Skeletal muscle cell (primary cell): ENCODE measurements at places on chromosomes 5 and 9.

DNA sequence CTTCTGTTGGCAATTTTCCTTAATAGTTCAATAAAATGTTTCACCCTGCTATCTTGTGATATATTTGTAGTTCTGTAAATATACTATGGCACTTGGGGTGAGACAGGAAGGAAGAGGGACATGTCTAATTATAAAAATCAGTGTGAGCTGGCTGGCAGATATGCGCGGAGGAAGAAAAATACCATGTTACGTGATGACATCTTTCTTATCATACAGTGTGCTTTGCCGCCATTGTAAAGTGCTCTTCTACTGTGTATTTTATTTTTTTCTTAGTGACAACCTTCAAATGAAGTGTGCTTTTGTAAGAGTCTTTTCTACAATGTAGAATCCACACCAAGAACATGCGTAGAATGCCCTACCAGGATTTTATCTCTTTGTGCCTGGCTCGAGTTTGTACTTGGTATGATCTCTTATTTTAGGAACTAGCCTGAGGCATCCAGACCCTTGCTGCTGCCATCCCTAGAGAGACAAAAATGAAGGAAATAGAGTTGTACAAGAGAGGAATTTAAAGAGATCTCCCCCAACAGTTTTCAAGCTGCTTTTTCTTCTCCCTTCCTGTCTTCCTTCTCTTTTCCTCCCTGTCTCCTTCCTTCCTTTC lies 46.7 kb upstream of the RIOK2 start:
- DNase-seq: no peak

- no peak for DNase-seq
Measured at GRCh38 chr9:121133104-121133816, 58.5 kb downstream of the CNTRL start.

DNA sequence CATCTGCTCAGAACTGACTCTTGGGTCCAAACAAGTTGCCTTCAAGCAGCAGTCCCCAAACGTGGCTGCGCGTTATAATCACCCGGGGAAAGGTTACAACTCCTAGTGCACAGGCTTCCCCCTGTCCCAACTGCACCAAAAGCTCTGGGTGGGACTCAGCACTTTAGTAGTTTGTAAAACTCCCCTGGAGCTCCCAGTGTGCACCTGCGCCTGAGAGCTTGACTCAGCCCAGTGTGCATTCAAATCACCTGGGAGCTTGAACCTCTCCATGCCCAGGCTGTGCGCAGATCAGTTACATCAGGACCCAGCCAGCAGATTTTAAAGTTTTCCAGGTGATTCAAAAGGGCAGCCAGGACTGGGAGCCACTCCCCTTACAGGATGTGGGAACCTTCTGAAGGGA lies 151.4 kb downstream of the COL23A1 start:
- no peak for DNase-seq

- DNase-seq: no peak
Measured at GRCh38 chr9:4547016-4547415, 56.7 kb downstream of the SLC1A1 start.

DNA sequence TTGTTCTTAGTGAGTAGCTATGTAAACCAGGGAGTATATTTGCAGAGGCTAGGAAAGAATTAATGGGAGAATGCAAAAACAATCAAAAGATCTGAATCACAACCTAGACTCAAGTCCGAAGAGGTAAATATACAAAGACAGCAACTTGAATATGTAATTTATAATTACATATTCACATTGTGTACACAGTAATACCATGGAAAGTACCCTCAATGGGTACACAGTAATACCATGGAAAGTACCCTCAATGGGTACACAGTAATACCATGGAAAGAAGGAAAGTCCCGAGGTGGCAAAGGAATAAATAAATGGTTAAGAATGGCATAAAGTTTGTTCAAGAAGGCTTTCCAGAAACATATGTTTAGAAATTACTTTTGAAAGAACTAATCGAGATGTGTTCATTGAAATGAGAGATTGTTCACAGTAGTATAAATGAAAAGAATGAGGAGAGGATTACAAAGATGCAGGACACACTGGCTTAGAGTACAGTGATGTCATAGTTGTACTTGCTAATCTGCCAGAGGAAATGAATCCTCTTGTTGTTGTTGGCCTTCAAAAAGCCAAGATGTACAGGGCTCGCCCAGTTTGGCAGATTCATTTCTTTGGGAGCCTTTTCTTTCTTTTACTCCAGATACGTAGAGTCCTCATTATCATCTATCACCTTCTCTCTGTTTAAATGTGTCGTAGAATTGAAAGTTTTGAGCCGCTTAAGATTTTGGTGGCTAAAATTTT lies 116.0 kb downstream of the UNC13B start:
- peak; percentile 75 for DNase-seq

DNA sequence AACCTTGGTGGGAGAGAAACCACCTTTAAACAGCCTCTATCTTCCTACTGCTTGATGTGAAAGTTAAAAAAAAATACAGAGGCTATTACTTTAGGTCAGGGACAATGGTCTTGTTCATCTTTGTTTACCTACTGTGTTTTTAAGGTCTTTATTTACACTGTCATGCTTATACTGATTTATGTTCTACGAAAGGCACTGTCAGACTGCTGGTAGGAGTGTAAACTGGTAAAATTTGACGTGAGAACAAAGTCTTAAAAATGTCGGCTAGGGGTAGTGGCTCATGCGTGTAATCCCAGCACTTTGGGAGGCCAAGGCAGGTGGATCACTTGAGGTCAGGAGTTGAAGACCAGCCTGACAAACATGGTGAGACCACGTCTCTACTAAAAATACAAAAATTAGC lies 42.1 kb upstream of the ELOVL7 start:
- no peak for DNase-seq

DNA sequence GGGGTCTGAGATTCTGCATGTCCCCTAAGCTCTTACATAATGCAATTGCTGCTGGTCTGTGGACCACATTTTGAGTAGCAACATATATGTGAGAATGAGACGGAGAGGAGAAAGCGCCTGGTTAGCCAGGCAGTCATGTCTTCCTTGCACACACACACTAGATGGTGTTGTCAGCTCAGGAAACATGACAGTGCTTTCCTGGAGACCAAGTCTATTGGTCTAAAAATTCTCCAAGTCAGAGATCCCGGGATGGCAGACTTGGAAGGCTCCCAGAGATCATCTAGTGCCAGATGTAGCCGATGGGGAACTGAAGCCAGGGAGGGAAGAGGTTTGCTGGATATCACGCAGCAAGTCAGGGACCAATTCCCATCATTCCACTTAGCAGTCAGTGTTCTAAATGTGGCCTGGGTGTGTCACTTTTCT lies 53.4 kb downstream of the GALNT12 start:
- peak; percentile 82 for DNase-seq

DNA sequence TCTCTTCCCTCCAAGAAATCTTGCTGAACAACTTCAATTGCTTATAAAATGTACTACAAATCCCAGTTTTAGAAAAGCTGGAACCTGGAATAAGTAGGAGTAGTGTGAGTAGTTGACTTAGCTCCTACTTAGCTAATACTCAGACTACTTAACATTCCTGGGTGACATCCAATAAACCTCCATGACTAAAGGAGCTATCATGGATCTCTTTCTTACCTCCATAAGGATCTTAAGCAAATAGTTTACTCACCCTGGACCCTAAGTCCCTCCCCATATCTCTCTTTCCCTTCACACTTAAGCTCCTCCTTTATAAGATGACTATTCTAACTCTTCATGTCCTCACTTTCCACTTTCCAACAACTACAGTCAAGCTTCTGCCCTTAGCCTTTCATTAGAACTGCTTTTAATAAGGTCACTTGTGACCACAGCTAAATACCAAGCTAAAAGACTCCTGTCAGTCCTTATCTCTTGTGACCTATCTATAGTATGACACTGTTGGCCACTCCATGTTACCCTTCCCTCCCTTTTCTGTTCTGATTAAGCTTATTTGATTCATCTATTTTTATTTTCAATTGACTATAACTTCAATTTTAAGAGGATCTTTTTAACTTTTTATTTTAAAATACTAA lies 194.9 kb downstream of the RFX3 start:
- DNase-seq: peak; percentile 29

- DNase-seq: no peak
Measured at GRCh38 chr9:8633784-8634183, 834.2 kb upstream of the DMAC1 start.
